ENCODE measurements at places on chromosomes 6 and 20.

DNA sequence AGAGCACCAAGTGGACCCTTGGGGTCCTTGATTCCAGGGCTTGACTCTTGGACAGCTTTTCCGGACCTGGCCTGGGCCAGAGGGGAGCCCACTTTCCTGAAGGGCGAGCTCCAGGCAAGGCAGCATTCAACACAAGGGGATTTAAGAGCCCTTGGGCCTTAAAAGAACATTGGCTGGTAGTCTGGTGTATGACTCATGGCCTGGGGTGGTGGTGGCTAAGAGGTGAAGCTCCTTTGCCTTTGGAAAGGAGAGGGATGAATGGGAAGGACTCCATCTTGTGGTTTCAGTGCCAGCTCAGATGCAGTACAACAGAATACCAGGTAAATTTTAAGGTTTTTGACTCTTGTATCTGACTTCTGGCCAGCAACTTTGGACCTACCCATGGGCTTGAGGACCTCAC, 760.7 kb downstream of the GRIK2 start:
- no peak for DNase-seq

GRCh38 chr20:38125157-38126056, 39.7 kb downstream of the TGM2 start:
- peak; percentile 91 for DNase-seq

DNA sequence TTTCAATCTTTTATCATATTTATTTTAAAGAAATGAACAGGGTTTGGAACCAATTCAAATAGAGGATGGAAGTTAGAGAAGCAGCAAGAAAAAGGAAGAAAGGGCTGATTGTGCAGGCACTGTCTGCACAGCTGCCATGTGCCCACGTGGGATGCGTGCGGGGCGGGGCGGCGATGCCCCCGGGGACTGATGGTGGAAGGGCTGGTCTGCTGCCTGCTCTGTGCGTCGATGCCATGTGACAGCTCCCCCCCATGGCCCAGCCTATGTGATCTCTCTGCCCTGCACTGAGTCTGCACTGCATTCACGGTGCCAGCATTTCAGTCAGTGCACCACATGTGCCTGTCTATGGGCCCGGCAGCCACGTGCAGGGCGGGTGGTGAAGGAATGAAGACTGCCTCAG, 96.4 kb downstream of the IRF4 start:
- no peak for DNase-seq

GRCh38 chr20:22217712-22218352, 366.5 kb downstream of the FOXA2 start:
- no peak for DNase-seq

DNA sequence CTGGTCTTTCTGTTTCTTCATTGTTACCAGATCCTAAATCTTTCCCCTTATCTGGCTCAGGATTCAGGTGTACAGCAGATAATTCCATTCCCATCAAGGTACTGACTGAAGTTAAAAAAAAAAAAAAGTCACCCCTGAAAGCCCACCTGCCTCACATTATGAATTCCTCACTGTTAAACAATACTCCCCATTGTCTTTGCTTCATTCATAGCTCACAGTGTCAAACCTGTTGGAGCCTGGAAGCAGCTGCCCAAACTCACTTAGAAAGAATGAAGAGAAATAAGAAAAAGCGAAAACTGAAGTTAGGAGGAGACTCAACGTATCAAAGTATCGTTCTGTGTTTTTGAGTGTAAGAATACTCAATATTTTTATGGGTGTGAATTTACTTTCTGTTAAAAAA, 1.8 kb upstream of the DCBLD1 start:
- DNase-seq, result no peak

DNA sequence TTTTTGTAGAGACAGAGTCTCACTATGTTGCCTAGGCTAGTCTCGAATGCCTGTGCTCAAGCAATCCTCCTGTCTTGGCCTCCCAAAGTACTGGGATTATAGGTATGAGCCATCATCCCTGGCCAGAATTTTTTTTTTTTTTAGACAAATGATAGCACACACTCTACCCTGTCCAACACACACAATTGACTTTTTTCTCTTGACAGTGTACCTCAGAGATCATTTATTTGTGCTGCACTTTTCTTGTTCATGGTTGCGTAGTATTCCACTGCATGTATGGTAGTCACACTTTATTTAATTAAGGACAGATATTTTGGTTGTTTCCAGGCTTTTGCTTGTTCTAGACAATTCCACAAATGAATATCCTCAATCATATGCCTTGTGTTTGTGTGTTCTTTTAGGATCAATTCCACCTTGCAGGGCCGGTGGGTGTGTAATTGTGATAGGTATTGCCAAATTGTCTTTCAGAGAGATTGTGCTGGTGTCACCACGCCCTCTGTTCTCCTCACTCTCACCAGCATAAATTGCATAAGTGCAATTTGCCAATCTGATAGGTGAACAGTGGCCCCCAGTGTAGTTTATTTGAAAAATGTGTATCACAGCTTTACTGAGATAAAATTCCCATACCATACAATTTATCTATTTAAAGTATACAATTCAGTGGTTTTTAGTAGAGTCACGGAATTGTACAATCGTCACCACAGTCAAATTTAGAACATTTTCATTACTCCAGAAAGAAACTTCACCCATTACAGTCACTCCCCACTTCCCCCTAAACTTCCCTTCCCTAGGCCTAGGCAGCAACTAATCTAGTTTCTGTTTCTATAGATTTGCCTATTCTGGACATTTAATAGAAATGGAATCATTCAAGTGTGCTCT, 20.1 kb downstream of the SRC start:
- peak; percentile 6 for DNase-seq

DNA sequence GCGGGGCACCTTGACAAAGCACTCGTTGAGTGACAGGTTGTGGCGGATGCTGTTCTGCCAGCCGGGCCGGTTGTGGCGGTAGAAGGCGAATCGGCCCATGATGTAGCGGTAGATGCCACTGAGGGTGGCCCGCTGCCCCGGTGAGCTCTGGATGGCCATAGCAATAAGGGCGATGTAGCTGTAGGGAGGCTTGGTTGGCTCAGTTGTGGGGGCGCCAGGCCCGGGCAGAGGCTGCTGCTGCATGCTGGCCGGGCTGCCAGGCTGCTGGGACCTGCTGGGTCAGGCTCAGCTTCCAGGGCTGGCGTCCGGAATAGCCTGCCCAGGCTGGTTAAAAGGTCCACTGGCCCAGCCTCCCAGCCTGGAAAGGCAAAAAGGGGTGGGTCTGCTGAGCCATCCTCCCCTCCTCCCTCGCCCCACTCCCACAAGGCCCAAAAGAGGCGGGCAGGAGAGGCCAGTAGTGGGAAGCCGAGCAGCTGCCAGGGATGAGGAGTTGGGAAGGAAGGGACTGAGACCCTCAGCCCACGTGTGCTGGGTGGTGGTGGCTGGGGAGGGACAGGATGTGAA, at the start of gene FOXS1:
Gene FOXS1 (minus strand): TSS at position 305 of the 564 bp plus-strand sequence. CDS start 62 bp downstream, at position 243.
- peak; percentile 84 for DNase-seq

DNA sequence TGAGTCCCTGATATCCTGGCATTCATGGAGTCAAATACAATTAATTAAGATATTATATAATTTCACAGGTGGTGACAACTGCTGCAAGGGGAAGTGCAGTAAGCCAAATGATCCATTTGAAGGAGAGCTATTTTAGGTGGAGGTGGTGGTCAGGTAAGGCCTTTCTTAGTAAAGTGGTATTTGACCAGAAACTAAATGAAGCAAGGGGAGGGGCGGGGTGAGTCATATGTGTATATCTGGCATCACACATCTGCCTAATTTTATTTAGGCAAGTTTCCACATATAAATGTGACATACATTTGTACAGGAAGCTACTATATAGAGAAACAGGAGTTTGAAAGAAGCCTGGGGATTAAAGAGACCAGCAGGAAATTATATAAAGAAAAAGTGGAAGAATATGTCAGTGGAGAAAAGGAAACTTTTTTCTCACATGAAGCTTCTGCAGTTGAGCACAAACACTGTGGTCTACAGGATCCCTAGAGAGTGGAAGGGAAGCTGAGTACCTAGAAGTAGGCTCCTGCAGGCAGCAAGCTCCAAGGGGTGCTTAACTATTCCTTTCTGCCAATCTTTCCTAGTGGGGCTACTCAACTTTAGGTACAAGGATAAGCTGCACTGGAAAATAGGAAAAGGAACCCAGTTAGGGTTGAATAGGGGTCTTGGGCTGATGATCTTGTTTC, 99.6 kb downstream of the OGFRL1 start:
- DNase-seq, result no peak

GRCh38 chr6:14711056-14711703, 534.7 kb upstream of the JARID2 start:
- no peak for DNase-seq

DNA sequence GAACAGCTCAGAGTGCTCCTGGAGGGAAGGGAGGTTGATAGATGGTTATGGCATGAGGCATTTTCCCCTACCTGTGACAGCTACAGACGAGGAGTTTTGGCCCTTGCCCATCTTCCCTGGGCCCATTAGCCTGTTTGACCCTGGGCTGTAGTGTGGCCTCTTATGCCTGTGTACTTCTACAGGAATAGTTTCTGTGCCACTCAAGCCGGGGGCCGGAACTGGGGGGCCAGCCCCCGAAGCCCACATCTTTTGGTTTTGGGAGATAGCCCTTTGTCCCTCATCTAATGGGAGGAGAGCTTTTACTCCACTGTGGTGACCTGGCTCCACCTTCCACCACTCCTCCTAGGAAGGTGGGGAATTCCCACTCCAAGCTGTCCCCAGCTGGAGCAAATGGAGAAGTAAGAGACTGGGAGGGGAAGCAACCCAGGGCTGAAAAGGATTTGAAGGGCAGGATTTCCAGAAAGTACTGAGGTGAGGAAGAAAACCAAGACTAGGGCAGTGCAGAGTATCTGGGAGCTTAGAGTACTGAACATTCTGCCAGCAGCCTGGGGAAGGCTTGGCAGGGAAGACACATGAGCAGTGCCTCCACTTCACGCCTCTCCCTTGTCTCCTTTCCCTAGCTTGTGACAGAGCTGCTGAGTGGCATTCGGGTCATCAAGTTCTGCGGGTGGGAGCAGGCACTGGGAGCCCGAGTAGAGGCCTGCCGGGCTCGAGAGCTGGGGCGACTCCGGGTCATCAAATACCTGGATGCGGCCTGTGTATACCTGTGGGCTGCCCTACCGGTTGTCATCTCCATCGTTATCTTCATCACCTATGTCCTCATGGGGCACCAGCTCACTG, 6.9 kb downstream of the ABCC10 start:
- DNase-seq, result no peak

GRCh38 chr6:42274898-42275297, 57.2 kb upstream of the MRPS10 start:
- DNase-seq, result no peak

DNA sequence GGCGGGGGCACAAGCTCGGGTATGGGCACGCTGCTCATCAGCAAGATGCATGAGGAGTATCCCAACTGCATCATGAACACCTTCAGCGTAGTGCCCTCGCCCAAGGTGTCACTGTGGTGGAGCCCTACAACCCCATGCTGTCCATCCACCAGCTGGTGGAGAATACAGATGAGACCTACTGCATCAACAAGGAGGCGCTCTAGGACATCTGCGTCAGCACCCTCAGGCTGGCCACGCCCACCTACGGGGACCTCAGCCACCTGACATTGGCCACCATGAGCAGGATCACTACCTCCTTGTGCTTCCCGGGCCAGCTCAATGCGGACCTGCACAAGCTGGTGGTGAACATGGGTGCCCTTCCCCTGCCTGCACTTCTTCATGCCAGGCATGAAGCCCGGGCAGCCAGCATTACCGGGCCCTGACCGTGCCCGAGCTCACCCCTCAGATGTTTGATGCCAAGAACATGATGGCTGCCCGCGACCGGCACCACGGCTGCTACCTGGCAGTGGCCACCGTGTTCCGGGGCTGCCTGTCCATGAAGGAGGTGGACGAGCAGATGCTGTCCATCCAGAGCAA, 12.8 kb downstream of the GABRR2 start:
- DNase-seq, result no peak

GRCh38 chr6:113645576-113645970, 211.6 kb upstream of the MARCKS start:
- no peak for DNase-seq

- no peak for DNase-seq
Observed at GRCh38 chr6:169328112-169328801, 74.6 kb upstream of the THBS2 start.

GRCh38 chr20:17661121-17661744, 20.8 kb downstream of the RRBP1 start:
- no peak for DNase-seq

DNA sequence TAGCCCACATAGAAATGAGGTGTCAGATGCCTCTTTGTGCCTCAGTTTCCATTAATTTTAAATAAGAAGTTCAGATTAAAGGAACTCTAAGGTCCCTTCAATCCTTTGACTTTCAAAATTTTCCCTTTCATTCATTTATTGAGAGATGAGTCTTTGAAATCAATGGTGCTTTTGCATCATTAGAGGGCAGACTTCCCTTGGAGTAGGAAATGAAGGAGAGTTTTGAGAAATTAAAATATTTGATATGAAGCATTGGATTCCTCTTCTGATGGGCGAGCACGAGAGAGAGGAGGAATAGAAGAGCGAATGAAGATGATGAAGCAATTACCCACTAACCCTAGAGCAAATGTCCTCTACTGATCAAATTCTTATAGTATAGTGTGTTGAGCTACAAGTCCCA, 105.7 kb downstream of the EDN1 start:
- no peak for DNase-seq

DNA sequence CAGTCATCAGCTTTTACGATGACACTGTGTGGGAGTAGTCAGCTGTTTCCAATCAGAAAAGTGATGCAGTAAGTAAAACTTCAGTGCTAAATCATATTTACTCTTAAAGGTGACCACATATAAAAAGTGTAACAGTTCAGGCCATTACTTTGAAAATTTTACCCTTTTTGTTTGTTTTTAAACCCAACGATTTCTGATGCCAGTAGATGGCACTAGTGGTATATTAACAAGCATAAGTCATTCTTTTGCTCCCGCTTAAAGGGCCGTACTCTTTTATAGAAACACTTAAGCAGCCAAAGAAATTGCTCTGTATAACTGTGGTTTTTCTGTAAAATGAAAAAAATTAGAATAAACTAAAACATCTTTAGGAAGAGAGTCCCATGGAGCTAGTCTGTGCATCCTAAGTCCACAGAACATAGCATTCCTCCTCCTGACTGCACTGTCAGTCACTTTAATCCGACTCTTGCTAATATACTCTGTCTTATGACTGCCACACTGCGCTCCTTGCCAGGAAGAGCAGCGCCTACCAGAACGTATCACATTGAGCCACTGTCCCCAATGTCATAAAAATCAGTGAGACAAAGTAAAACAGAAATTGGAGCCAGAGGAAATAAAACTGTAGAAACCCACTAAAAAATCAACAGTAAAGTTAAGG, 25.0 kb downstream of the HEBP2 start:
- no peak for DNase-seq

DNA sequence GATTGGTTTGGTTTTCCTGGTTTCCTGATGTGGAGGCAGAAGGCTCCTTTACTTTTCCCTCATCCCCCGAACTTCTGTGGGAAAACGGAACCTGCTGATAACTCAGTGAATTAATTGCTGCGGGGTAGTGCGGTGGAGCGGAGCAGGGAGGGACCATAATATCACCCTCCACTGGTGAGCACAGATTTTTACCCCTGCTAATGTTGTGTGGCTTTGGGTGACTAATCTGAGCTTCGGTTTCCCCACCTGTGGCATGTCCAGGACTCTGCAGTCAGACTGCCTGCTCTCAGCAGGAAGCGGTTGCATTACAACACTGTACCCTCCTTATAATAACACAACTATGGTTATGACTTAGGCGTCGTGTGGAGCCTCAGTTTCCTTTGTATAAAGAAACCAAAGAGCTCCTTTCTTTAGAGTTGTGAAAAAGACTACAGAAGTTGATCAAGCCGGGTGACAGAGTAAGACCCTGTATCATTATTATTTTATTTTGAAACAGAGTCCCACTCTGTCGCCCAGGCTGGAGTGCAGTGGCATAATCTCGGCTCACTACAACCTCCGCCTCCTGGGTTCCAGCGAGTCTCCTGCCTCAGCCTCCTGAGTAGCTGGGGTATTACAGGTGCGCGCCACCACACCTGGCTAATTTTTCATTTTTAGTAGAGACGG, 2.2 kb upstream of the ID1 start:
- DNase-seq, result no peak

GRCh38 chr6:108764580-108764950, 83.7 kb upstream of the ARMC2 start:
- no peak for DNase-seq

Measured in sciatic nerve (tissue), 2 donors.